ENCODE measurements at places on chromosomes 11 and 22. TPM values are rescaled to one million over a fixed set of nuclear protein-coding genes. Genes with fewer than 3 reads are reported as not detected.

- DNase-seq: no peak
- H3K36me3 ChIP-seq: no peaks in the 10 kb centered on the region
- H3K27ac ChIP-seq: no peak overlapping the region
- H3K27me3 ChIP-seq: peaks cover 17% of the 10 kb centered on the region
Observed at GRCh38 chr11:44725757-44726282, 942 bp upstream of the TSPAN18 start.

DNA sequence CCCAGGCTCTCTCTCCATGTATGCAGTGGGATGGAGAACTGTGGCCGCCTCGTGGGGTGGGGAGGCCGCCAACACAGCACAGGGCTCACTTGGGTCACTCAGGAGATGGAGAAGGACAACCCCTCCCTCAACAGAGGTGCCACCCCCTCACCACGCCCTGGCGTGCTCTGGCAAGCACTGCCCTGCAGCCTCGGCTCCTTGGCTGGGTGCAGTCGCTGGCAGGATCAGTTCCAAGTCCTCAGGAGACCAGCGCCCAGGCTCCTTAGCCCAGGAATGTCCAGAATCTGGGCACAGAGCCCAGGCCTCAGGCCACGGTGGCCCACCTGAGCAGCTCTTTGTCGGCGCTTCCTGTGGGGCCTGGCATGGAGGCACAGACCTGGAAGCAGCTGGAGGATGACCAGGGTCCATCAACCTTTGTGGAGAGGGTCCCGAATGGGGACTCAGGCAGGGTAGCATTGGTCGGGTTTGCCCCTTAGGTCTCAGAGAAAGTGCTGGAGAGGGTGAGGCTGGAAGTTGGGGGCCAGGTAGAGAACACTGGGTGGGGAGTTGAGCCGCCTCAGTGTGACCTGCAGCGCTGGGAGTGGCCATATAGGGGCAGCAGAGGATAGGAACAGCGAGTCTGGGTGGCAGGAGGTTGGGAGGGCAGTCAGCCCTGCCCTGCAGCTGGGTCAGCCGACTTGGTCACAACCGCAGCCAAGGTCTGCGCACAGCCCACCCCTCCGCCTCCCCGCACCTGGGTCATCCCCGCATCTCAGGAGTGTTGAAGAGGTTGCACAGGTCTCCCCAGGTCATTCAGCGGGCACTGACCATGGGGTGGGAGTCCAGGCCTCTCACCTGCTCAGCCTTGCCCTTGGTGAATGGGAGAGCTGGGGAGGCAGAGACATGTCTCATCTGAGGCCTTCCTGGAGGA lies 8.2 kb downstream of the SUSD2 start:
- DNase-seq: peak; percentile 56
- no peaks in the 10 kb centered on the region for H3K36me3 ChIP-seq
- no peaks in the 10 kb centered on the region for H3K27me3 ChIP-seq
- H3K27ac ChIP-seq: no peak overlapping the region
- H3K4me3 ChIP-seq: no peak overlapping the region
- H3K4me1 ChIP-seq: peaks cover 7% of the 10 kb centered on the region

NXPE4 gene
- 0.80 TPM for total RNA-seq

GRCh38 chr11:128859563-128860441 lies 7.3 kb downstream of the KCNJ1 start:
- H3K36me3 ChIP-seq: no peaks in the 10 kb centered on the region
- no peaks in the 10 kb centered on the region for H3K27me3 ChIP-seq
- DNase-seq: no peak
- H3K4me3 ChIP-seq: no peak overlapping the region
- H3K27ac ChIP-seq: no peak overlapping the region
- H3K4me1 ChIP-seq: no peaks in the 10 kb centered on the region

GRCh38 chr22:50473855-50474671 lies 772 bp downstream of the SBF1 start:
- no peak for DNase-seq
- peak overlapping the region; percentile 56 for H3K27ac ChIP-seq
- H3K4me1 ChIP-seq: peaks cover 54% of the 10 kb centered on the region
- H3K27me3 ChIP-seq: no peaks in the 10 kb centered on the region
- H3K36me3 ChIP-seq: no peaks in the 10 kb centered on the region
- peak overlapping the region; percentile 91 for H3K4me3 ChIP-seq

DNA sequence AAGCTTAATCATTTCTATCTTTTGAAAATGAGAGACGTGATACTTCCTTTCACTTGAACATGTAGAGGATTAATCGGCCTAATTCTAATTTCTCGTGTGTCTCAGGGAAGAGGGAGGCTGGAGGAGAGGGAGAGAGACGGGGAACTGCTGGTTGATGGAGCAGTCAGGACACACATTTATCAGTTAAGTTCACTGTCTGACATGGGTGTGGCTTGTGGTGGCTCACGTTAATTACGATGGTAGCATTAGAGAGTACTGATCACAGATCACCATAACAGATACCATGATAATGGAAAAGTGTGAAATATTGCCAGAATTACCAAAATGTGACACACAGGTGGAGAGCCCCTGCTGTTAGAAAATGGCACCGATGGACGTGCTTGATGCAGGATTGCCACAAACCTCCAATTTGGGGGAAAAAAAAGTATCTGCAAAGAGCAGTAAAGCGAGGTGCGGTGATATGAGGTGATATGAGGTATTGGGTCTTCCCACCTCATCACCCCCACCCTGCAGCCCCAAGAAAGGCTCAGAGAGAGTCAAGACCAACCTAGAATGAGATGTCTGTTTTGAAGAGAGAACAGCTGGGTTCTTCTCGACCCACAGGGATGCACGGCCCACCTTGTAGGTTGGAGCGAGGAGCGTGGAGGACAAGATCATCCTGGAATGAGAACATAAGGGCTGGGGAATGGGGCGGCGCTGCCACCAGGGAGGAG lies 19.7 kb downstream of the ZBED4 start:
- H3K27ac ChIP-seq: no peak overlapping the region
- DNase-seq: no peak
- no peak overlapping the region for H3K4me3 ChIP-seq
- no peaks in the 10 kb centered on the region for H3K27me3 ChIP-seq
- H3K4me1 ChIP-seq: no peaks in the 10 kb centered on the region
- no peaks in the 10 kb centered on the region for H3K36me3 ChIP-seq

GRCh38 chr11:63672156-63672463 lies 934 bp upstream of the ATL3 start:
- no peaks in the 10 kb centered on the region for H3K27me3 ChIP-seq
- no peak overlapping the region for H3K4me3 ChIP-seq
- no peaks in the 10 kb centered on the region for H3K36me3 ChIP-seq
- DNase-seq: no peak
- H3K4me1 ChIP-seq: peaks cover 40% of the 10 kb centered on the region

PAMR1 gene
- total RNA-seq: 3.2 TPM

NLRP14 gene
- total RNA-seq: not detected

DNA sequence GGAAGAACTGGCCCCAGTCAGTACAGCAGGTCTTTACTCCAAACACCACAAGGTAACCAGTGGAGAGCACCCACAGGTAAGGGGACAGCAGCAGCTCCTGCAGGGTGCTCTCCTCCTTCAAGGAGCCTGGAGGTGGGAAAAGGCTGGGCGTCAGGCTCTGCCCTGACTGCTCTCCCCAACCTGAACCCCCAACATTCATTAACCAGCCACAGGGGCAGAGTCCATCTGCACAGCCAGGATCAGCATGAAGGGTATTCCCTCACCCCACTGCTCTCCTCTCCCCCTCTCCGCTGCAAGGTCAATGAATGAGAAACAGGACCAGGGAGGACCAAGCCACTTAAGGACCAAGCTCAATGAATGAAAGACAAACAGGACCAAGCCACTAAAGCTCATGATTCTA lies 3.7 kb downstream of the SLC37A4 start:
- DNase-seq: no peak
- peaks cover 34% of the 10 kb centered on the region for H3K36me3 ChIP-seq
- peak overlapping the region; percentile 93 for H3K27ac ChIP-seq
- no peaks in the 10 kb centered on the region for H3K27me3 ChIP-seq
- peaks cover 73% of the 10 kb centered on the region for H3K4me1 ChIP-seq

GRCh38 chr11:123601136-123601535 lies 53.3 kb downstream of the SCN3B start:
- peaks cover 10% of the 10 kb centered on the region for H3K36me3 ChIP-seq
- no peaks in the 10 kb centered on the region for H3K4me1 ChIP-seq

DNA sequence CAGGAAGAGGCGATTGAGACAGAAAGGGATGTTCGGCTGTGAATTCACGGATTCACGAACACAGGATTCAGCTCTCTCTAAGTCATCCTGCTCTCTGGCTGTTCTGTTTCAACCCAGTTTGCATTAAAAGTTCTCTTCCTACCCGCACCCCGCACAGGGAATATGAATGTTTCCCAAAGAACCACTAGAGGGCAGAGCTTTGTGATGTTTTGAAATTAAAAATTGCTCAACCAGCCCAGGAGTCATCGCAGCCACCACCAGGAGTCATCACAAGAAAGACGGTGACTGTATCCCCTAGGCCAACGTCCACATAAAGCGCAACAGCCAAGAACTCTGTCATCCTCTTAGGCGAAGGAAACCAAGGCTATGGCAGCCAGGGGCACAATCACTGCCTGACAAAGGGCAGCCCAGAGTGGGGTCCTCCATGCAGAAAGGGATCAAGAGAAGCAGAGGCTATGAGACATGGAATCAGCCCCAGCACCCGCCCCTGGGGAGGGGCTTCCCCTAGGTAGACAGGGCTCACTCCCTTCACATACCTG lies 122.4 kb downstream of the WT1 start:
- H3K4me3 ChIP-seq: no peak overlapping the region
- no peak overlapping the region for H3K27ac ChIP-seq
- DNase-seq: no peak
- no peaks in the 10 kb centered on the region for H3K27me3 ChIP-seq
- no peaks in the 10 kb centered on the region for H3K36me3 ChIP-seq

MAPK11 gene
- 3.3 TPM for total RNA-seq

RTN4RL2 gene
- total RNA-seq: 0.13 TPM

SCGB2A2 gene
- total RNA-seq: not detected

DNA sequence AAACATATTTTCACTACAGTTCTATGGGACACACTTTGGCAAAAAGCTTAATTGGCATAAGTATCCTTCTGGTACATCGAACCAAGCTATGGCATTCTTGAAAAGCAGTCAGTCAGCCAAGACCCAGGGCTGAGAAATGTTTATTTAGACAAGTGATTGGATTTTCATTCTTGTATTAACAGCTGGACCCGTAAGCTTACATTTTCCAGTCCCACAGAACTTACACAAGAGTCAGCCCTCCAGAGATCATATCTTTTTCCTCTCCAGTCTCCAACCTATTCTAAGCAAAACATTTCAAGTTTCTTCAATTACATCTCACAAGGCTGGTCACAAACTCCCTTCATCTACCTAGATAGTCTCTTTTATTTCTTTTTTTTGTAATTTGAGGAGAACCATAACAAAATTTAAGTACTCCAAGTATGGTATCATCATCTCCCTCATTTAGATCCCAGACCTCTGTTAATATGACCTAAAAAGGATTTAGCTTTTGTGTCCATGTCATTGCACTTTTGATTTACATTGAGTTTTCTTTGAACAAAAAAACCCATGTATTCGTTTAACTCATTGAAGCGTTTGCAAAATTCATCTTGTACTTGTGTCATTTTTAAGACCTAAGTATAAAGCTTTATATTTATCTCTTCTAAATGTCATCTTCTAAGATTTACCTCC lies 67.9 kb upstream of the GRK3 start:
- DNase-seq: no peak
- H3K4me3 ChIP-seq: no peak overlapping the region
- no peaks in the 10 kb centered on the region for H3K4me1 ChIP-seq
- H3K27me3 ChIP-seq: no peaks in the 10 kb centered on the region

OR51B4 gene
- total RNA-seq: not detected

AGBL2 gene
- total RNA-seq: not detected

ZDHHC8 gene
- 14.9 TPM for total RNA-seq

- peaks cover 6% of the 10 kb centered on the region for H3K4me1 ChIP-seq
- H3K27ac ChIP-seq: no peak overlapping the region
- H3K27me3 ChIP-seq: peaks cover 34% of the 10 kb centered on the region
- DNase-seq: no peak
- no peak overlapping the region for H3K4me3 ChIP-seq
- H3K36me3 ChIP-seq: no peaks in the 10 kb centered on the region
Observed at GRCh38 chr11:61512435-61512834, 3.9 kb downstream of the LRRC10B start.

CEP164 gene
- total RNA-seq: 3.4 TPM

- no peaks in the 10 kb centered on the region for H3K27me3 ChIP-seq
- no peak for DNase-seq
- no peak overlapping the region for H3K27ac ChIP-seq
- H3K4me1 ChIP-seq: no peaks in the 10 kb centered on the region
- H3K36me3 ChIP-seq: no peaks in the 10 kb centered on the region
Observed at GRCh38 chr11:85825616-85826015, 14.7 kb upstream of the SYTL2 start.

- H3K27me3 ChIP-seq: no peaks in the 10 kb centered on the region
- H3K4me1 ChIP-seq: peaks cover 6% of the 10 kb centered on the region
- DNase-seq: no peak
Observed at GRCh38 chr11:67434395-67434881, 3.0 kb downstream of the PTPRCAP start.

PLA2G3 gene
- not detected for total RNA-seq

GRCh38 chr22:46965555-46966494 lies 203.4 kb downstream of the TBC1D22A start:
- no peaks in the 10 kb centered on the region for H3K27me3 ChIP-seq
- no peaks in the 10 kb centered on the region for H3K36me3 ChIP-seq
- H3K27ac ChIP-seq: no peak overlapping the region
- DNase-seq: no peak
- peaks cover 5% of the 10 kb centered on the region for H3K4me1 ChIP-seq

- no peak overlapping the region for H3K4me3 ChIP-seq
- peaks cover 19% of the 10 kb centered on the region for H3K4me1 ChIP-seq
- peak; percentile 37 for DNase-seq
- peaks cover 8% of the 10 kb centered on the region for H3K27me3 ChIP-seq
- peak overlapping the region; percentile 84 for H3K27ac ChIP-seq
- H3K36me3 ChIP-seq: no peaks in the 10 kb centered on the region
Observed at GRCh38 chr22:37544955-37545702, 15.2 kb upstream of the CDC42EP1 start.

- peaks cover 3% of the 10 kb centered on the region for H3K27me3 ChIP-seq
- no peaks in the 10 kb centered on the region for H3K4me1 ChIP-seq
- H3K36me3 ChIP-seq: no peaks in the 10 kb centered on the region
- DNase-seq: no peak
Observed at GRCh38 chr11:93324500-93324899, 6.0 kb upstream of the DEUP1 start.

DRD2 gene
- total RNA-seq: 31.3 TPM

DNA sequence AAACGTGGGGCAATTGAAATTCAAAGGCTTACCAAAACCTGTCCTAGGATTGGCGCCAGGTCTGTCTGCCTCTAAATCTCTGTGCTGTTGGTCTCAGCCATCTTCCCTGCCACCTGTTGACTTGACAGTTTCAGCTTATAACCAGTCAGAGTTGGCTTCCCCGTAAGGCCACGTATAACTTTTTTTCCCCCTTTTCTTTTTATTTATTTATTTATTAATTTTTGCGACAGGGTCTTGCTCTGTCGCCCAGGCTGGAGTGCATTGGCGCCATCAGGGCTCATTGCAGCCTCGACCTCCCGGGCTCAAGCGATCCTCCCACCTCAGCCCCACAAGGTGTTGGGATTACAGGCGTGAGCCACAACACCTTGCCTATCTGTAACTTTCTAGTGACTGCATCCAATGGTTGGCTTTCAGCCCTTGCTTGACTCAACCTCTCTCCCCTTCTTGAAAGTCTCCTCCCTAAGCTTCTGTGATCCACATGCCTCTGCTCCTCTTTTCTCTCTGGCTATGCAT lies 1.4 kb upstream of the SYVN1 start:
- H3K4me1 ChIP-seq: peaks cover 27% of the 10 kb centered on the region
- DNase-seq: peak; percentile 17
- H3K27me3 ChIP-seq: no peaks in the 10 kb centered on the region
- peak overlapping the region; percentile 84 for H3K4me3 ChIP-seq

CCDC83 gene
- not detected for total RNA-seq

- H3K4me1 ChIP-seq: no peaks in the 10 kb centered on the region
- H3K27me3 ChIP-seq: no peaks in the 10 kb centered on the region
- H3K4me3 ChIP-seq: no peak overlapping the region
Observed at GRCh38 chr11:18312012-18312411, 9.9 kb downstream of the HPS5 start.

CYP2D6 gene
- 0.15 TPM for total RNA-seq
